ENCODE measurements at places on chromosomes 5 and 9. TPM values are rescaled to one million over a fixed set of nuclear protein-coding genes. Genes with fewer than 3 reads are reported as not detected.

DNA sequence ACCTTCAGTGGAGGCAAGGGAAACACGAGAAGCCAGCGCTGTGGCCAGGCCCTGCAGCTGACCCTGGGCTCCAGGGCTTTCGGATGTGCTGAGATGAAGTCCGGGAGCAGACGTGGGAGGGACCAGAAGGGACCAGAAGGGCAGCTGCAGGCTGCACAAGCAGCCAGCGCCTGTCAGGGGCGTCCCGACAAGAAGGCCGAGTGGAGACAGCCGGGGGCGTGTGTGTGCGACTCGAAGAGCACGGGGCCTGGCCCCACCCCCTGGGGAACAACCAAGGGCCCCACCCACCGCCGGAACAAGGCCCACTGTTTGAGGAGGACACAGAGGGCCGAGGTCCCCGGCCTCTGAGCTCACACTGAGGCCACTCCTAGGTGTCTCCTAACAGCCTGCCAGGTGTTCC is 31.4 kb downstream of the SLC12A7 start:
- no peak for DNase-seq
- no peaks in the 10 kb centered on the region for H3K4me1 ChIP-seq
- no peak overlapping the region for H3K4me3 ChIP-seq
- no peaks in the 10 kb centered on the region for H3K36me3 ChIP-seq

- DNase-seq, result peak; percentile 49
- H3K4me3 ChIP-seq, result no peak overlapping the region
- peaks cover 42% of the 10 kb centered on the region for H3K4me1 ChIP-seq
Observed at GRCh38 chr9:87109231-87109631, 161.9 kb upstream of the GAS1 start.

- no peak for DNase-seq
- no peaks in the 10 kb centered on the region for H3K36me3 ChIP-seq
- H3K27ac ChIP-seq, result no peak overlapping the region
- H3K27me3 ChIP-seq, result no peaks in the 10 kb centered on the region
Observed at GRCh38 chr5:4196744-4197143, 601.1 kb downstream of the IRX1 start.

DNA sequence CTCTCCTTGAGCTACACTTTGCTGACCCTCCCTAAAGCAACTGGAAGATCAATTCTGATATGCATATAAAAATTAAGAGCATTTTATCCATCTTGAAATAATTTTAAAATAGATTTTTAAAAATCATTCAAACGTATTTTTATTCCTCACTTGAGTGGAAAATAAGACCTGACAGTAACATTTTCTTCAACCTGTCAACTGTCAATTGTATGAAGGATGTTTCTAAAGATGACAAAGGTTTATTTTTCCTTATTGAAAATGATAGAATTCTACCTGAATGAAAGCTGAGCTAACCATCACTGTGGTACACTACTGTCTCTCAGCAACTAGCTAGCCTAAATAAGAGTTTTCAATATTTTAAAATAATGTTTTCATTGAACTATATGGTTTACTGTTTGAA is 7.0 kb downstream of the EFNA5 start:
- DNase-seq, result no peak
- peaks cover 24% of the 10 kb centered on the region for H3K27me3 ChIP-seq
- no peak overlapping the region for H3K4me3 ChIP-seq
- H3K36me3 ChIP-seq, result no peaks in the 10 kb centered on the region

GRCh38 chr5:153831973-153832372 is 206.7 kb downstream of the FAM114A2 start:
- H3K4me3 ChIP-seq, result no peak overlapping the region
- peak; percentile 57 for DNase-seq
- H3K36me3 ChIP-seq, result no peaks in the 10 kb centered on the region
- H3K4me1 ChIP-seq, result no peaks in the 10 kb centered on the region

- no peaks in the 10 kb centered on the region for H3K27me3 ChIP-seq
- H3K36me3 ChIP-seq, result no peaks in the 10 kb centered on the region
- H3K4me1 ChIP-seq, result no peaks in the 10 kb centered on the region
- no peak overlapping the region for H3K4me3 ChIP-seq
Observed at GRCh38 chr9:90774682-90775081, 26.9 kb upstream of the SYK start.

DNA sequence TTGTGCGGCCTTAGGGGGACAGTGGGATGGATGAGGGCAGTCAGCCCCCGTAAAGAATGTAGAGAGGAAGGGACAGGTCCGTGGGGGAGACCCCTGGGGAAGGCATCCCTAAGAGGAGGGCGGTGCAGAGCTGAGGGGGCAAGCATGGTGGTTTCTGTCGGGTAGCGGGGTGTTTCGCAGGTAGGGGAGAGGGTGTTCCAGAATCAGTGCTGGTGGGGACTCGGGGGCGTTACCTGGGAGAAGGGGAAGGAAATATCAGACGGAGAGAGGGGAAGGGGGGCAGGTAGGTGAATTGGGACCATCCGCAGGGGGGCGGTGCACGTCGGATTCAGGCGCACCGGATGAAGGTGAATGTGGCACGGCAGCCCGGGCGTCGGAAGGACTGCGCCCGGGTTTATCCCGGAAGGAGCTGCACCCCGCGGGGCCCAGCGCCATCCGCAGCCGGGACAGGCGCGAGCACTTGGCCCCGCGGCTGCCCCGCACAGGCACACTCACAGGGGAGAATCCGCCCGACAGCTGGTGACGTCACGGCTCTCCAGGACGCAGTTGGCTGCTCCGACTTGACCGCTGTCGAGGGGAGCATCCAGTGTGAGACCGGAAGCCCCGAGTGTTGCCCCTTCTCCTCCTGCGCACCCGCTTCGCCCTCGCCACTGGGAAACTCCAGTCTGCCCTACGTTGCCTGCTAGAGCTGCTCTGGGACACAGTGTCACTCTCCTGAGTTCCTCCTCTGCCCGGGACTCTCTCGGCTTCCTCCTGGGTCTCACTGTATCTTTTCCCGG is 1.3 kb downstream of the CD72 start:
- H3K27me3 ChIP-seq, result no peaks in the 10 kb centered on the region
- no peaks in the 10 kb centered on the region for H3K4me1 ChIP-seq
- peak; percentile 79 for DNase-seq
- peak overlapping the region; percentile 65 for H3K4me3 ChIP-seq
- H3K36me3 ChIP-seq, result no peaks in the 10 kb centered on the region
- no peak overlapping the region for H3K27ac ChIP-seq

DNA sequence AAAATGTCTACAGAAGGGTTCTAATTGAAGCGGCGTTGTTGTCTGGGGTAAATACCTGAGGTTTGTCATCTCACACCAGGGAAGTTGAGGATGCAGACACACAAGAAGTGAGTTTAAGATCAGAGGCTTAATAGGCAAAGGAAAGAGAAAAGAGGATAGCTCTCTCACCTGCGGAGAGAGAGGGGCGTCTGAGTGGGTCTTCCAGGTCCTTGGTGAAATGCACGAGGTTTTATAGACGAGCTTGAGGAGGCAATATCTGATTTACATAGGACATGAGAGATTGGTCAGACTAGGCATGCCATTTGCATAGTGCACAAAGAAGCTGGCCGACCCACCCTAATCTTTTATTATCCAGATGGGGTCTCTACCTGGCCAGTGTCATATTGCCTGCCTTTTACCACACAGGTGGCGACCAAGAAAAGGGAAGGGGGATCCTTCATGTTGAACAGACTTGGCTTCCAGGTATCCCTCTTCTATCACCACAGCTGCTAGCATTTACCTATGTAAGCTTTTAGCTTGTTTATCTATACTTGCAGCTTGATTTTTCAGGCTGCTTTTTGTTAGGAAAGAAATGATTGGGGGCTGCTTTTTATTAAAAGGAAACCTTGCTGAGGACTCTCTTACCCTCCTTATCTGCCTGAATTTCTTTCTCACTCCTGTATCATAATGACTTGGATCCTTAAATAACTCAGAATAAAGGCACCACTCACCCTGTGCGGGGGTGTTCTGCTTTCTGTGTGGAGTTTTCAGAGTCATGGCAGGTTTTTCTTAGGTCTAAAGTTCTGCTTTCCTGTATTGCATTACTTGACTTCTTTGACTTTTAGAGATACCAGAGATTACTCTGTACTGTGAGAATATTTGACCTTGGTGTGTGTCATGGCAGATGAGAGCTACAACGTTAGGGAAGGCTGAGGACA is 9.4 kb upstream of the GLT6D1 start:
- H3K4me1 ChIP-seq, result no peaks in the 10 kb centered on the region
- H3K4me3 ChIP-seq, result no peak overlapping the region
- no peak overlapping the region for H3K27ac ChIP-seq
- 0 out of 2 replicates have a peak, but pooled peaks cover 3% of the 10 kb centered on the region for H3K27me3 ChIP-seq
- no peak for DNase-seq

- no peak overlapping the region for H3K27ac ChIP-seq
- H3K27me3 ChIP-seq, result no peaks in the 10 kb centered on the region
- H3K4me3 ChIP-seq, result no peak overlapping the region
- H3K4me1 ChIP-seq, result peaks cover 17% of the 10 kb centered on the region
- DNase-seq, result no peak
- no peaks in the 10 kb centered on the region for H3K36me3 ChIP-seq
Observed at GRCh38 chr5:56060276-56061110, 65.7 kb upstream of the IL6ST start.

- H3K36me3 ChIP-seq, result no peaks in the 10 kb centered on the region
- peaks cover 28% of the 10 kb centered on the region for H3K4me1 ChIP-seq
- no peaks in the 10 kb centered on the region for H3K27me3 ChIP-seq
- H3K4me3 ChIP-seq, result no peak overlapping the region
Observed at GRCh38 chr9:19133549-19134345, 6.5 kb upstream of the PLIN2 start.

GRCh38 chr9:89978185-89978584 is 373.4 kb downstream of the GADD45G start:
- H3K27ac ChIP-seq, result no peak overlapping the region
- peak; percentile 45 for DNase-seq
- H3K27me3 ChIP-seq, result no peaks in the 10 kb centered on the region
- no peaks in the 10 kb centered on the region for H3K36me3 ChIP-seq

DNA sequence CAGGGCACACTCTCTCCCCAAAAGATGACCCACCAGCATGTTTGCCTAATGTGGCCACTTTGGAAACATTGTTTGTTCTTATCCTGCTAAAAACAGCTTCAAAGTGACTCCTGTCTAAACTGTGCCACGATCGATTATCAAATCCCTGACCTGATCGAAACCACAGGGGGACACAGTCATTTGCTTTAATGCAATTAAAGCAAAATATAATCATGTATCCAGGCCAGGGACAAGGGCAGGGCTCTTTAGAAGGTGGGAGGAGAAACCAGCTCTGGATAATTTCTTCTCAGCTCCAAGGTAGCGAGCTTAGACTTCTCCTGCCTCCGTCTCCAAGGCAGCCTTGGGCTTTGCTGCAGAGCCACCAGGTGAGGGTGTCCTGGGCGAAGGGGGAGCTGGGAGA is 95.0 kb upstream of the HAND1 start:
- H3K27ac ChIP-seq, result no peak overlapping the region
- H3K36me3 ChIP-seq, result no peaks in the 10 kb centered on the region
- no peaks in the 10 kb centered on the region for H3K4me1 ChIP-seq
- H3K4me3 ChIP-seq, result no peak overlapping the region

DNA sequence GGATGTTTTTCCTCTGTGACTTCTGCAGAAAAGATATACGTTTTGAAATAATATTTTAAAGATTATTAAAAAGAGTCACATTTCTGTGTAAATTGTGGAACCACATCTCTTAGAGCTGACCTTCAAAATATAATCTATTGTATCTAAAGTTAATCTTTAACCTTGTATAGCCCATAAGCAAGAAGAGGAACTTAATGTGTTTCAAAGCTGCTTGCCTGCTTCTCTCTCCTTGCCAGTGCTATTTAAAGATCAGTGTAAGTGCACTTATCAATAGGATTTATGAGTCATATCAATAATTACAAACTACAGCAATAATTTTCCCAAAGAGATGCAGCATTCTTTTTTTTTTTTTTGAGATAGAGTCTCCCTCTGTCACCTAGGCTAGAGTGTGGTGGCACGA is 29.4 kb upstream of the GDA start:
- no peaks in the 10 kb centered on the region for H3K27me3 ChIP-seq
- H3K27ac ChIP-seq, result no peak overlapping the region
- no peaks in the 10 kb centered on the region for H3K36me3 ChIP-seq
- DNase-seq, result no peak

DNA sequence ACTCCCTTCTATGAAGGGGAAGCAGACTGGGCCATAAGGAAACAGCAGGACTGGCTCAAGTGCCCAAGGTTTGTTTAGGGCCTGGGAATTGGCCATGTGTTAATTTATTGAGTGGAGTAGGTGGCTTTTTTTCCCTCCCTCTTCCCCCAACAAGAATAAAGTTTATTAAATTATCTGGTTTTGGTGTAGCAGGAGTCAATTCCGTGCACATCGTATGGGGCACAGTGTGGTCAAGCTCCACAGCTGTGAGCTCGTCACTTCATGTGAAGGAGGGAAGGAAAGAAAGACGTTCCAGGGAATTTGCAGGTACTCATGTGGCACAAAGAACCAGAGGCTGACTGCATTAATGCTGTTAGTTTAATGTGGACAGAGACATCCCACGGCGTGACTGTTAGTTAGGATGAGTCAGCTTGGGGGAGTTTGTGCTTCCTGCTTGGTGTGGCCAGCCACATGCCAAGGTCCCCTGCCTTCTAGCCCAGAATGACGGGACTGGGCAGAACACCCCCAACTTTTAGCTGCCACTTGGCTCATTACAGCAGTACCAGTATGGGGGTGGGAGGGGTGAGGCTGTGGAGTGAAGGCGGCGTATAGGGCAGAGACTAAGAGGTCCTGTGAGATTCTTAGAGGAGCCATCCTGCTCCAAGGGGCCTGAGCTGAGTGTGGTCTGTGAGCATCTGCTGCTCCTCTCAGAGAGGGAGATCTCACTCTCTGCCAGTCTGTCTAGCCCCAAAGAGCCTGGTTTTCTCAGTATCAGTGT is 33.2 kb downstream of the CSF1R start:
- H3K4me1 ChIP-seq, result peaks cover 31% of the 10 kb centered on the region
- peak overlapping the region; percentile 72 for H3K27ac ChIP-seq
- peak; percentile 93 for DNase-seq
- H3K4me3 ChIP-seq, result no peak overlapping the region
- H3K27me3 ChIP-seq, result no peaks in the 10 kb centered on the region
- H3K36me3 ChIP-seq, result peaks cover 38% of the 10 kb centered on the region

GRCh38 chr5:111753884-111754589 is 3.0 kb downstream of the NREP start:
- DNase-seq, result peak; percentile 32
- no peaks in the 10 kb centered on the region for H3K27me3 ChIP-seq
- H3K4me1 ChIP-seq, result peaks cover 49% of the 10 kb centered on the region
- H3K36me3 ChIP-seq, result peaks cover 65% of the 10 kb centered on the region

Gene GPX3
- 3.0 TPM for total RNA-seq

Gene TMEM232
- total RNA-seq, result 1.3 TPM

Gene FSTL4
- not detected for total RNA-seq

Gene PTGR1
- 74.9 TPM for total RNA-seq

Gene OR1Q1
- not detected for total RNA-seq

Gene ACSL6
- 0.11 TPM for total RNA-seq

Gene FOXD4L5
- total RNA-seq, result not detected

Gene COL15A1
- total RNA-seq, result 16.8 TPM

Gene TSSK1B
- total RNA-seq, result not detected

Gene CTXN3
- not detected for total RNA-seq
